ENCODE measurements at places on chromosomes 13 and 19.

GRCh38 chr19:35120492-35120891 lies 4.9 kb downstream of the FXYD3 start:
- no peak for DNase-seq

DNA sequence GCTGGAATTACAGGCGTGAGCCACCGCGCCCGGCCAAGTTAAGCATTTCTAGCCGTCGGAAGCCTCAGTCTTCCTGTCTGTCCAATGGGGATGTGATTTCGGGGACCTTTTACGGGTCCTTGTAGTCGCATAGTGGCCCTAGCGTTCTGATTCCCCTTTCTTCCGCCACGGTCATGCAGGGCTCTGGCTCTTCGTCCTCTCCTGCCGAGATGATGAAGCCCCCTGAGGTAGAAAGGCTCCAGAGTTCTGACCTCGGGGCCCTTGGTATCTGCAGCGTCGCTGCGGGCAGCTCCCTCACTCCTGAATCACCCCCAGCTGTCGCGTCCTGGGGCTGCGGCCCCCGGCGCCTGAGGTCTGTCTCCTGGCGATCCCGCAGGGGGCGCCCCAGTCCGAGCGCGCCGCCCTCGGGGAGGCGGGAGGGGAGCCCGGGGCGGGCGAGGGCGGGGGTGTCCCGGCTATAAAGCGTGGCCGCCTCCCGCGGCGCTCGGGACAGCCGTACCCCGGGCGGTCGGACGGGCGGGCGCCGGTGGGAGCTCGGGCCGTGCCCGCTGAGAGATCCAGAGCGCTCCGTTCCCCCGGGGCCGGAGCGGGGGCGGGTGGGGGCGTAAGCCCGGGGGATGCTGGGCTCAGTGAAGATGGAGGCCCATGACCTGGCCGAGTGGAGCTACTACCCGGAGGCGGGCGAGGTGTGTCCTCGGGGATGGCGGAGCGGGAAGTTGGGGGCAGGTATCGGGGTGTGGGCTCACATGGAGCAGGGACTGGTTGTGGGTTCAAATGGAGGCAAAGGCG lies at the start of gene FOXA3:
FOXA3 (plus strand) TSS at position 487 of the 789 bp plus-strand sequence; CDS start at position 618, 131 bp downstream.
- peak; percentile 71 for DNase-seq

DNA sequence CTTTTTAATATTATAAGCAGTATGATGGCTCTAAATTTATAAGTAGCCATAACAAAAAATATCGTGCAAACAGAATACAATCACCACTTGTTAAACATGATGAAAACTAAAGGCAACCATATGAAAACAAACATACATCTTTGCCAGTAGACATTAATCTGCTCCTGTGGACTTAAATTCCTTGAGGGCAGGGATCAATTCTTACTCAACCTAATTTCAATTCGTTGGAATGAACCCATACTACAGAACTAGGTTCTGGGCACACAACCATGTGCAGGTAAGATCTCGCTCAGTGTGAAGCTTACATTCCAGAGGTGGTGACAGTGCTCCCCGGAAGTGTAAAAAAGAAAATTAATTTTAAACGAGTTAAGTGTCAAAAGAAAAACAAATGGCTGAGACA lies 13.4 kb downstream of the TBC1D4 start:
- DNase-seq, result no peak

- no peak for DNase-seq
Observed at GRCh38 chr13:37621811-37622361, 23.3 kb upstream of the POSTN start.

- no peak for DNase-seq
Observed at GRCh38 chr13:97120346-97120745, 101.8 kb upstream of the MBNL2 start.

DNA sequence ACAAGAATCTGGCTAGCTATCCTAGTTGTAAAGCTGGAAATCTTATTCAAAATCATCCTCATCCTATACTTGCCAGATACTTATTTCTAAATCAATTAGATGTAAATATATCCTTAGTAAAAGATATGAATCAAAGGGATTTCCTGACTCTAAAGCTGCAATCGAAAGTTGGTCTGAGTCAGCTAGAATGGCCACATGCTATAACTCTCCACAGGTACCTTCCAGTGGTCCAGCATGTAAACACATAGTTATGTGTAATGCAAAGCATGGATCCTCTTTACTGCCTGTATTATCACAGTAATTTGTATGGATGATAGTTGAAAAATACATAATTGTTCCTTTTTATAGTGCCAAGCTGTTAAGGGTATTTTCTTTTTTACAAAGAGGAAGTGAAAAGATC lies 27.4 kb downstream of the SLITRK6 start:
- no peak for DNase-seq

- DNase-seq, result no peak
Observed at GRCh38 chr13:46604226-46604990, 51.4 kb downstream of the LRCH1 start.

DNA sequence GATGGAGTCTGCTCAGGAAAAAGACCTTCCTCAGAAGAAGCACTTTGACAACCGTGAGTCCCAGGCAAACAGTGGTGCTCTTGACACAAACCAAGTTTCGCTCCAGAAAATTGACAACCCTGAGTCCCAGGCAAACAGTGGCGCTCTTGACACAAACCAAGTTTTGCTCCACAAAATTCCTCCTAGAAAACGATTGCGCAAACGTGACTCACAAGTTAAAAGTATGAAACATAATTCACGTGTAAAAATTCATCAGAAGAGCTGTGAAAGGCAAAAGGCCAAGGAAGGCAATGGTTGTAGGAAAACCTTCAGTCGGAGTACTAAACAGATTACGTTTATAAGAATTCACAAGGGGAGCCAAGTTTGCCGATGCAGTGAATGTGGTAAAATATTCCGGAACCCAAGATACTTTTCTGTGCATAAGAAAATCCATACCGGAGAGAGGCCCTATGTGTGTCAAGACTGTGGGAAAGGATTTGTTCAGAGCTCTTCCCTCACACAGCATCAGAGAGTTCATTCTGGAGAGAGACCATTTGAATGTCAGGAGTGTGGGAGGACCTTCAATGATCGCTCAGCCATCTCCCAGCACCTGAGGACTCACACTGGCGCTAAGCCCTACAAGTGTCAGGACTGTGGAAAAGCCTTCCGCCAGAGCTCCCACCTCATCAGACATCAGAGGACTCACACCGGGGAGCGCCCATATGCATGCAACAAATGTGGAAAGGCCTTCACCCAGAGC lies 16.2 kb upstream of the ZNF544 start:
- DNase-seq, result no peak

DNA sequence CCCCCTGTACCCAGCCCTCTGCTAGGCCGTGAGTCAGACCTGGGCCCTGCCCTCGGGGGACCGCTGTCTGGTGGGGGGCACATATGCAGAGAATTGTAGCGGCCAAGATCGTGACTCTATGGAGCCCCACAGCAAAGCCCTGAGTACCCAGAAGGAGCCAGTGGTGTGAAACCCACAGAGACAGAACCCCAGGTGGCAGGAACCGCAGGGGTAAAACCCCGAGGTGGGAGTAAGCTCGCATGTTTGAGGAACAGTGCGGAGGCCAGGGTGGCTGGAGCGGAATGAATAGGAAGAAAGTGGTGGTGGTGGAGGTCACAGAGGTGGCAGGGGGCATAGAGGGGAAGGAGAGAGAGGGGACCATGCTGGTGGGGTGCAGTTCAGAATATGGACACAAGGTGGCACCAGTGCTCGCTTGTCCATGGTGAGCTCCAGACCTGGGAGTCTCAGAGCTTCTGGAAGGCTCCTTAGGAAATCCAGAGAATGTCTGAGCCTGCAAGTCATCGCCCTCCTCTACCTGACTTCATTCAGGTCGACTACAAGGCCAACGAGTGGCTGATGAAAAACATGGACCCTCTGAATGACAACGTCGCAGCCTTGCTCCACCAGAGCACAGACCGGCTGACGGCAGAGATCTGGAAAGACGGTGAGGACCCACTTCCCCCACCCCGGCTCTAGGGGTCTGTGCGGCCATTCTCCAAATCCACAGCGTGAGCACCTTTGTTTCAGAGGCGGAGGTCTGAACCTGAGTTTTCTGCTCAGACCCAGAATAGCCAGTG lies 48.9 kb downstream of the MYH14 start:
- no peak for DNase-seq

GRCh38 chr13:27186295-27186694 lies 14.7 kb upstream of the USP12 start:
- no peak for DNase-seq

DNA sequence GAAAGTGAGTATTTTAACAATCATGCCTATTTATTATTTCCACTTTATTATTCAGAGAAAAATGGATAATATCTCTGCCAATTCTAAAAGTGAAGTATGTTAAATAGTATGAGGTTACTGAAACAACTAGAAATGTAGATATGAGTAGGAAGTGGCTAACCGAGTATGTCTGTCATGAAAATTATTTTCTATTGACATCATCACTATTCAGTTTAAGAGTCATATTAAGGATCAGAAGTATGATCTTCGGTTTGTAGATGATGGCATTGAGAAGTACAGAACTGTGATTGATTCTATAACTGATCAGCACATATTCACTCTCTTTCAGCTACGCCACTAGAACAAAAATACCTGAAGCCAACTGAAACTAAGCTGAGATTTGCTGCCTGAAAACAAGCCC lies 146.4 kb upstream of the SLITRK5 start:
- DNase-seq, result no peak

- DNase-seq, result no peak
Observed at GRCh38 chr19:55443824-55444480, 852 bp upstream of the SHISA7 start.

DNA sequence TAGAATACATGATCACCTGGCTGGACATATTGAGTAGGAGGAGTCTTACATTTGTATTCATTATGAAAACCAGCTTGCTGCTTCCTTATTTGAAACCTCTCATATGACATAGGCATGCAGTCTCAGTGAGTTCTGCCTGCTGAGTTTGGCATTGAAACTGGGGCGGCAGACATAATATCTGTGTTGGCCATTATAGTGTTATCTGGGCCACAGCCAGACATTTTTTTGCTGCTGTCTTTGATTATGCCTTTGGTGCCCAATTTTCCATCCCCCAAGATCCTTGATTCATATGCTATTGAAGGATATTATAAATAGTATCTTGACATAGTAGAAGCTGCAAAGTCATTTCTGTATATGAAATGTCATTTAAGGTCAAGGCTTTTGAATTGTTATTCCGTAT lies 15.8 kb downstream of the FREM2 start:
- no peak for DNase-seq

GRCh38 chr19:14325863-14326262 lies 55.4 kb upstream of the ADGRE5 start:
- DNase-seq, result no peak

DNA sequence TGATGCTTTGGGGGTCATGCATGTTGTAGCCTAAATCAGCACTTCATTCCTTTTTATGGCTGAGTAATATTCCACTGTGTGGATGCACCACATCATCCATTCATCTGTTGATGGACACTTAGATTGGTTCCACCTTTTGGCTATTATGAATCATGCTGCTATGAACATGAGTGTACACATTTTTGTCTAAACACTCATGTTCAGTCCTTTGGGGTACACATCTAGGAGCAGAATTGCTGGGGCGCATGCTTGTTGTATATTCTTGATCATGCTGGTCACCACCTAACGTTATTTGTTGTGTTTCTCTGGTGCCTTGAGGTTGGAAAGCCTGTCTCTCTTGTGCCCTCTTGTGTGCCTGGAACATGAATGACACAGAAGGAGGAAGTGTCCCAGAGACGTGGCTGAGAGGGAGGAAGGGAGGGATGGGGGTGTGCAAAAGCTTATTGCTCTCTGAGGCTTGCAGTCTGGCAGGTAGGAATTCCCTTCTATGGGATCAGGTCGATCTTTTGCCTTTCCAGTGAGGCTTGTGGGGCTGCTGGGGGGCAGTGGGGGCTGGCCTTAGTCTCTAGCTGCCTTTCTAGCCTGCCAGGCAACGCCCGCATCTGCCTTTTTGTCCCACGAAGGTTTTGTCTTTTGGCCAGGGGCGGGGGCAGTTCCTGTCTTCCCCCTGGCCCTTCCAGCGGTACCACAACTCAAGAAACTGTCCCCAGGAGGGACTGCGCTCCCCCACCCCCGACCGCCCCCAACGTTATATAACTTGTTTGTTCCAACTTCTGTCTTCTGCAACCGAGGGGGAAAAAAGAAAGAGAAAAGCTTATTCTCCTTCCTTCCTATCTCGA lies 7.6 kb downstream of the KLHL26 start:
- DNase-seq, result no peak

DNA sequence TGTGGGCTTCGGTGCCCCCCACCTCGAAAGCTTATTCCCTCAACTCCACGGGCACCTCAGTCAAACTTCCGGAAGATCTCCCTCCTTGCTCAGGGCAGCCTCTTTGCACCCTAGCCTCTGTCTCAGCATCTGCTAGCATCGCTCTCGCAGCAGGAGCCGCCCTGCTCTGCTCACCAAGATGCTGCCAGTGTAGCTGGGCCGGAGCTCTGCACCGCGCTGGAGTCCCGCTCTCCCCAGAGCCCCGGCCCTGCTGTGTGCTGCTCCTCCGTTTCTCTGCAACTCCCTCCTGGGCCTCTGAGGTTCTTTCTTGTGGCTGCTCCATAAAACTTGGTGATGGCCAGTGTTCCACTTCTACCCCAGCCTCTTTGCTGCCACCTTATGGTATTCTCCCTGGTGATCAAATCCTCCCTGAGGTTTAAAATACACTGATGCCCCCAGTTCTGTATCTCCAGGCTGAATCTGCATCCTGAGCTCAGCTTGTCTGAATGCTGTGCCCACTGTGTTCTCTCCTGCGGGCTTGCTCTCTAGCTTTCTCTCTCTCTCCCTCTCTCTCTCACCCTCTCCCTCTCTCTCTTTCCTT lies 198.0 kb downstream of the UQCRFS1 start:
- no peak for DNase-seq

DNA sequence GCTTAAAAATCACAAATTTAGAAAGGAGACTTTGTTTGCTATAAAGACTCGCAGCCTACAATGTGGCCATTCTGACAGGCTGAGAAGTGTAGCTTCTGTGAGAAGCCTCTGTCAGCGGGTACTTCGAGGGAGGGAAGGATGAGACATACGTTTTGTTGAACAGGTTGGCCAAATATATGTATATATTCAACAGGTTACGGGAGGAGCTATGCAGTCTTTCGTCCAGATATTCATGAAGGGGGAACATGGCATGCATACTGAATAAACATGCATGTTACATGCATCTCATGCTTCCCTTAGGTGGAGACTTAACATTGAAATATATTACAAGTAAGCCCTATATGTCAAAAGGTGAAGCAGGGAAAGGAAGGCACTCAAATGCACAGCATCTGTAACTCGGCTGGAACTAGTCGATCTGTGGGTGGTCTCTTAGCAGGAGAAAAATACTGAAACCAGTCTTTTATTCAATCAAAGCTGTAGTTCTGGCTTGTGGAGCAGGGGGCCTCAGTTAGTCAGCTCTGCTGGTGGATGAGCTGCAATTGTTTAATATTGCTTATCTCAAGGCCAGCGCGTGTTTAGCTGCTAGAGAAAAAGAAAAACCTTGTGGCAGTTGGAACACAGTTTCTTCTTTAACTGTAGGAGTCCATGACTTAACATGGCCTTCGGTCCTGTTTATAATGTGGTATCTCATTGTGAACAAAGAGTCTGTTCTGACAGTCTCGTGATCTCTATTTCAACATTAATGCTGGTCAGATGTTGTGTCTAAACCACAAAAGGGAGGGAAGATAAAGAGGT lies 94.3 kb downstream of the FAM216B start:
- peak; percentile 35 for DNase-seq

- no peak for DNase-seq
Observed at GRCh38 chr19:5953680-5954213, 24.2 kb downstream of the RANBP3 start.

GRCh38 chr19:48637948-48638830 lies 1.0 kb upstream of the DBP start:
- DNase-seq, result peak; percentile 78

- no peak for DNase-seq
Observed at GRCh38 chr19:45828523-45828922, 13.4 kb upstream of the RSPH6A start.

All from HEK293T (cell line).